ENCODE measurements at places on chromosomes 2 and 18.

DNA sequence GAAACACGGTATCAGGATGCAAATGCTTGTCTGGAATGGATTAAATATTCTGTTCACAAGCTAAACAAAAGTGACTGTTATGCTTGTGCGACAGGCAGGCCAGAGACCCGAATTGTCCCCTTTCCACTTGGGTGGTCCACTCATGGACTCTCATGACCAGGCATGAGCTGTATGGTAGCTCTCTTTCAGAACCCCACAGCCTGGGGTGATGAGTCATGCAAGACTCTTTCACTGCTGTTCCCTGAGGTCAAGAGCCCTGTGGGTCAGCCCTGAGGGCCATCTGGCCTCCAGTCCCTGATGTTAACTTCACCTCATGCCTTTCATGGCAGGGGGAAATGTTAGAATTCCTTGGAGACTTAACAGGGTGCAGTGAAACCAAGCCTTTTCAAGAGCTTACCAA, 13.7 kb upstream of the SAP130 start:
- DNase-seq = no peak

DNA sequence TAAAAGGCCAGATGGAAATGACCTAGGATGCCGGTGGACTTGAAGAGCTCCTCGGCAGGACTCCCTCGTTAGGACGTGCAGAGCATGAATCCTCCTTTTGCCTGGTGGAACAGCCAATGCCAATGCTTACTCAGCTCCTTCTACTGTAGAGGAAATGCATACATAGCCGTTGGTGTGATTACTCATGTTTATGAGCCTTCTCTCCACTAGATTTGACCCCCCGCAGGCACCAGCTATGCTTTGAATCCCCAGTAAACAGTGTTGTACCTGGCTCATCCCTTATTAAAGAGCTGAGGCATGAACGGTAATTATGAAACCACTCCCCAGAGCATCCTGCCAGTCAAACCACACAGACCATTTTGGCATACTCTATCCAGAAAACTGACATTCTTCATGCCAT, 172.8 kb downstream of the ANTXR1 start:
- no peak for DNase-seq

DNA sequence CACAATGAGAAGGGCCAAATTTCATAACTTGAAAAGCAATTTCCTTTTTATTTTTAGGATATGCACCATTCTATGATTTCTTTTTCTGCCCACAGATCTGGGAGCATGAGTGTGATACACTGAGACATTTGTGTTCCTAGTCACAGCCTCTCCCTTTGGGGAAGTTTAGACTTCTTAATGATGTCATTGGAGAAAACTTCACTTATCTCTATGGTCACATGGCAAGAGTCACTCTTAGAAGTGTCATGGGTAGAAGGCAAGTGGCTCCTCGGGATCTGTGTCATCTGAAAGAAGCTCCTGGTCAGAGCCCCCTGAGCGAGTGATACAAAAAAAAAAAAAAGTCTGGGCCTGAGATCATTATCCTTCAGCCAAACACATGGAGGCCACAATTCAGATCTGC, 62.5 kb upstream of the LGALSL start:
- no peak for DNase-seq

DNA sequence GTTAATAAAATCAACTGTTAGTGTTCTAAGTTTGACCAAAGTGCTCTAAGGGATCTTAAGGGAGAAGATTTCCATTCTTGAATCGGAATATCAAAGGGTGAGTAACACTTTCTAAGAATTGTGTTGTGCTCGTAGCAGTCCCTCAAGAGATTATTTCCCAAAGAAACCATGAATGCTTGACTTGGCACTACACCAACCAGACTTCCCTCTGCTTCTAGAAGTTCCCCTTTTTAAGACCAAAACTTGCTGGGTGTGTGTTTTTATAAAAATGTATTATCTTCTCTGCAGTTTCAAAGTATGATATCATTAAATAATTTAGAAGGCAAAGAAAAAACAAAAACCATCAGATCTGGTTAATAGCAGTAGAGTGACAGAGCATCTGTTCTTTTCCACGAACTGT, 522.0 kb upstream of the FAM98A start:
- no peak for DNase-seq

DNA sequence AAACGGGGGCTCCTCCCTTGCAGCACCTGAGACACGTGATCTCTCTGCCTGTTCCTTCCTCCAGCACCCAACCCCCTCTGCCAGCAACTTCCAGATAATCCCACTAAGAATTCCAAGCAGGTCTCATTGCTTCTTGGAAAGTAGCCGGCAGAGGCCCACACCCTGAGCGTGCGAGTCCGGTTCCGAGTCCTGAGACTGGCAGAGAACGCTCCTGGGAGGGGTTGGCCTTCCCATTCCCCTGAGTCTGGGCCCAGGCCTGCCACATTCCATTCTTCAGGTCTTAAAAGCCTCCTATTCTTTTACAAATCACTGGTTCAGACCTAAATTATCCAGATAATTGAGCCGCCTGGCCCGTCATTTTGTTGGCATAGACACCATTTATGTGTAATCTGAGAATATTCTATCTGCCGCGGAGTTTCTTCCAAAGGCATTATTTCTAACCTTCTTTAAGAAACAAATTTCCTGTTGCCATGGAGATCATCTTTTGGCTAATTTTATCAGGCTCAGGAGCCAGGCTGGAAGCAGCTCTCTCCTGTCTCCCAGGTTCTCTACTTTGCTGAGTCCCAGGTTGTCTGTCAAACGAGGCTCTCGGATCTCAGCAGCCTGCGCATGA, 165.4 kb downstream of the MYCN start:
- DNase-seq = no peak

- no peak for DNase-seq
Measured at GRCh38 chr2:5254791-5255332, 437.3 kb upstream of the SOX11 start.

Data from SHP77 (cell line).